ENCODE measurements at places on chromosomes 12 and 14.

DNA sequence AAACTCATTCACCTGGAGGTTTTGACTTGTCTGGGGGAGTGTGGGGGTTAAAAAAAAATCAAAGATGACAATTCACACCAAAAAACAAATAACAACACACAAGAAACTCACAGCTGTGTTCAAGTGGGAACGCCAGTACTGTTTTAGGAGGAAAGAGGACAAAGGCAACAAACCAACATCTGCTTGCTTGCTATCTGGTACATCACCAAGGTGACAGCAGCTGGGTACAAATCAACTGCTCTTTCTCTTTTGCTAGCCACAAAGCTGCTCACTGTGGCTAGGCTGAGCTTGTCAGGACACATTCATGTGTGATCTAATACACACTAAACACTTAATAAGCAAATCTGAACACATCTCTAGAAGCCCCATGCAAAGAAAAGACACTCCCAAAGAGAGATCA lies 128.0 kb upstream of the RAP1B start:
- DNase-seq, result peak; percentile 78

GRCh38 chr14:50676814-50677516 lies 8.9 kb upstream of the SAV1 start:
- no peak for DNase-seq

DNA sequence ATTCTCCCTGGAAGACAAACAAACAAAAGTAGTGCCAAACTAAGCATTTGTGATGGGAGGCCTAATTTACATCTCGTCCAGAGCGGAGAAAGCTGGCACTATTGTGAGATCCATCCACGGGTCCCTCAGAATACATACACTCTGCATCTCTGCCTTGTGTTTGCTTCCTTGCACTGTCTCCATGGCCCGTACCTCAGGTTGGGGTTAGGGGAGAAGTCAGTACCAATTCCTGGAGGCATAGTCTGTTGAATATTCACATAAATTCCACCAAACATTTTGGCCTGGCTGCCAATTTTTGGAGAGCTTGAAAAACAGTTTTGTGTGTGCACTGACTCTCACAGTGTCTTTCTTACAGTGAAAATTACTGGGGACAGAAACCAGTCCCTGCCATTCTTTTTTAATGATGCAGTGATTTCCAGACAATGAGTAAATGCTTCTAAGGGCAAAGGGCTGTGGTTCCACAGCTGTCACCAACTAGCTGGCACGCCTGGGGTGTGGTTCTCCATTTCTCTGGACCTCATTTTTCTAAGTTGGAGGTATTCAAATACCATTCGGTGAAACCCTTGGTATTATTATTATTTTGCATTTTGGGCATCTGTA lies 119.7 kb upstream of the HIF1A start:
- no peak for DNase-seq

GRCh38 chr12:58067610-58068387 lies 126.4 kb downstream of the ATP23 start:
- DNase-seq, result no peak

DNA sequence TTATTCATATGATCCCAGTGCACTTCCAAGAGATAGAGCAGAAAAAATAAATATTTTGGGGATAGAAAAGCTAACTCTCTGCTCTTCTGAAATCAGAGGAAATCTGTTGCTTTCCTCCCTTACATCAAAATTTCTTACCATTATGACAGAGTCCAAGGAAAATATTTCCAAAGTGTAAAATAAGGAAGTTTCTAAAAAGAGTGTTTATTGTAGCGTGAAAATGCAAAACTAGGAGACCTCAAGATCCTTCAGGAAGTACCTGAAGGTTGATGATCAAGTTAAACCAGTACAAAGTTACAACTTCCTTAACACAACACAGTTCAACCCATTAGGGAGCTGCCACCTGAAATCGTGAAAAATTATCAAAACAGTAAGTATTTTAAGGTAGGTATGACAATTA lies at the start of gene OR6C2:
Gene OR6C2 (plus strand): TSS at position 301 of the 400 bp plus-strand sequence. CDS start 8,138 bp downstream, outside the sequence.
- no peak for DNase-seq

DNA sequence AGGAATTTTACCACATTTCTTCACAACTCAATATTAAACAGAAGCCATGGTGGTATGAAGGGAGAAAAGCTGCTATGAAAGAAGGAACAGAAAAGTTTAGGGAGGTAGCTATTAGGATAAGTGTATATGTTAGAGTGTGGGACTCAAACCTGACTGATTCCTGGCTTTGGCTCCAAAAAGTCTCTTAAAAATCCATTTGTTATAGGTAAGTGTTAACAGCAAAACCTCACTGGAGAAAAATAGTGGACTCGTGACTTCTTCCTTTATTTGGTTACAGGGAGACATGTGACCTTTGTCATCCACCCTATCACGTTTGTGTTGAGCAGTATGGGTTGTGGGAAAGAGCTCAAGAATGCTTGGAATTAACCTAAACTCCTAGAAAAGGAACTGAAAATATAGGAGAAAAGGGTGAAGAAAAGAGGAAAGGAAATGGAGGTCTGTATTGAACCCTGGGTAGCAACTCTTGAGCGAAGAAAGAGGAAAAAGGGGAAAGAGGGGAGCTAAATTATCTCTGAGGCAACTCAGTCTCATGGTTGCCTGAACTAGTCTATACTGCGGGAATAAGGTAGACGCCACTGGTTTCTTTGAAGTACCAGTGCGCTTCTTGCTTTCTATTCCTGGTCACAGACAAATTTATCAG lies 3.6 kb upstream of the EID3 start:
- no peak for DNase-seq

DNA sequence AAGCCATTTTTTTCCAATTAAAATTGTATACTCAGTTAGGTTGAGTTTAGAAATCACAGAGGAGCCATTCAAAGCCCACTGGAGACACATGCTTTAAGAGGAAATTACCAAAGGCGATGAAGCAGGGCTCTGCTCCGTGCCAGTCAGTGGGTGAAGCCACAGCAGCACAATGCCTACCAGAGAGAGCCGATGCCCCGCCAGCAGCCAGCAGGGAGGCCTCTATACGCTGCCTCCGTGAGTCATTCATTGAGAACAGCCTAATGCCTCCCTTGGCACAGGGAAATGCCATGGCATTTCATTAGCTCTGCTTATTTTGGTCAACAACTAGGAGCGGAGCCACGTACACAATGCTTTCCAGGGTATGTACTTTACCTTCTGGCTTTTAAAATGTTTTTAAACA lies 197.8 kb upstream of the FRMD6 start:
- no peak for DNase-seq

DNA sequence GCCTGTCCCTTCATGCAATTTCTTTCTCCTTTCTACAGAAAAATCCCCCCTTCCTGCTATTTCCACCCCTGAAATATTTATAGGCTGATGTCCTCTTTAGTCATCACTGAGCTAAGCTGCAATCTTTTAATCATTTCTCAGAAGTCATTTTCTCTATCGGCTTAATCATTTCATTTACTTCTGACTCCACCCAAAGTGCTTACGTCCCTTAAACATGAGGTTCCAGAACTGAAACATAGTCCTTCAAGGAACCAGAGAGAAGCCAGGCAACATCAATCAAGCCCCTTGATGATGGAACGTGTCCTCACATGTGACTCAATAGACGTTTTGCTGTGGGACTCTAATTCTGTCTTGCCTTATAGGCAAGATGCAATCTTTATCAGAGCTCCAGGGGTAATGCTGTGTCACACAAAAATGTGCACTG lies 148.7 kb upstream of the KRR1 start:
- no peak for DNase-seq

DNA sequence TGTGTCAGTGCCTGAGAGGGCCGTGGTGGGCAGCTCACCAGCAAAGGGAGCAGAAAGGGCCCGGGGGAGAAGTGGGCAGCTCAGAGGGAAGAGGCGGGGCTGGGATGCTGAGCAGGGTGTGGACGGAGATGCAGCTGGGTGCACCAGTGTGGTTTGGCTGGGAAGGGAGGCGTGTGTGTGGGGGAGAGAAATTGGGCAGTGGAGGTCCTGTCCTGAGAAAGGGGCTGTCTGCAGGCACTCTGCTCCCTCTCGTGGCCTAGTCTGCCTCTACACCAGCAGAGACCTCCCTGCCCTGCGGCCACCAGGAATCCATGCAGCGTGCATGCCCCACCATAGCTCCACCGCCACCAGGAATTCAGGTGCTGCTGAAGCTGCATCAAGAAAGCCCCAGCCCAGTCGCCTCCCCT lies 6.4 kb downstream of the TMEM121 start:
- DNase-seq, result no peak

GRCh38 chr14:34387974-34388516 lies 74.0 kb downstream of the SPTSSA start:
- DNase-seq, result no peak

- peak; percentile 50 for DNase-seq
Observed at GRCh38 chr14:90381999-90382451, 14.8 kb upstream of the CALM1 start.
